Stimulated activated CD8-positive, alpha-beta memory T cell treated with anti-CD3 and anti-CD28 coated beads, Interleukin-15, amount 100 ng/mL, for 48 hours (primary cell): ENCODE measurements at places on chromosomes 12 and 14.

DNA sequence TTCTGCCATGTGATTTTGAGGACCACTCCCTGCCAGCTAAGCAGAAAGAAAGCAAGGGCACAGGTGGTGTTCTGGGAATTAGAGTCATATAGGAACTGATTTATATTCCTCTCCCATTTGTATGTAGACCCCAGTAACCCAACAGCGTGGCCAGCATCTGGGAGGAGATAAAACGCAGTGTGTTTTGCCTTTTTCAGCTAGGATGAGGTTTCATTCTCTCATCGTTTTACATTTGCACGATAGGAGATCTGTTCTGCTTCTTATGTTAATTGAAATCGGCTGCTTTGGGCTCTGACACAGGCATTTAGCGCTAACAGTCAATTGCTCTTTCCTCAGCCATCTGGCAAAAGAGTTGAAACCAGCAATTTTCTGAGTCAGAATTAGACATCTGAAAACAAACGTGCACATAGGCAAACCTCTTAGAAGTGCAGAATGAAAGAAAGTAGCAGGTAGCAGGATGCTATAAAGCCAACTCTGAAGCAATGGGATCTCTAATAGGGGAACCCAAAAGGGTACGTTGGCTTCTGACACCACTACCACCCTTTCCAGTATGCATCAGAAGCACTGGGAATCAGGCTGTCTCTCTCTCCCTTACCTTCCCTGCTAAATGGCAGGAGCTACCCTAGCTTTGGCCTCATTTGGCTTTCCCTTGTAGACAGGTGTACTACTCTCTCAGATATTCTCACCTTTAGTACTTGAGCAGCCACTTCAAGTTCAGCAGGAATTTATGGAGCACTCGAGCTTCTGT lies 219.1 kb downstream of the PHLDA1 start:
- DNase-seq: no peak

- DNase-seq: no peak
Observed at GRCh38 chr14:100140452-100141078, 18.9 kb downstream of the DEGS2 start.

DNA sequence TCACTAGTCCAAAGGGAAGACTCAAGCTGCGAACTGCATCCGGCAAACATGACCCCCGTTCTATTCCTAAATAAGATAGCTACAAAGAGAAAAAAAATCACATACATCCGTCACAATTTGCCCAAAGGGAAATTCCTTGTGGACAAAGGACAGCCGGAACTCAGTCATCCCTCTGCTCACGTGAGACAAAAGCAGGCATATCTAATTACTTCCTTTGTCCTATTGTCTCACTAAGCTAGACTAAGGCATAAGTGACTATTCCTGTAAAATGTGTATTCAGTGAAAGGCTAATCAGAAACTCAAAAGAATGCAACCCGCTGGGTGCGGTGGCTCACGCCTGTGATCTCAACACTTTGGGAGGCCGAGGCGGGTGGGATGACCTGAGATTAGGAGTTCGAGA lies 27.2 kb upstream of the NINJ2 start:
- no peak for DNase-seq

DNA sequence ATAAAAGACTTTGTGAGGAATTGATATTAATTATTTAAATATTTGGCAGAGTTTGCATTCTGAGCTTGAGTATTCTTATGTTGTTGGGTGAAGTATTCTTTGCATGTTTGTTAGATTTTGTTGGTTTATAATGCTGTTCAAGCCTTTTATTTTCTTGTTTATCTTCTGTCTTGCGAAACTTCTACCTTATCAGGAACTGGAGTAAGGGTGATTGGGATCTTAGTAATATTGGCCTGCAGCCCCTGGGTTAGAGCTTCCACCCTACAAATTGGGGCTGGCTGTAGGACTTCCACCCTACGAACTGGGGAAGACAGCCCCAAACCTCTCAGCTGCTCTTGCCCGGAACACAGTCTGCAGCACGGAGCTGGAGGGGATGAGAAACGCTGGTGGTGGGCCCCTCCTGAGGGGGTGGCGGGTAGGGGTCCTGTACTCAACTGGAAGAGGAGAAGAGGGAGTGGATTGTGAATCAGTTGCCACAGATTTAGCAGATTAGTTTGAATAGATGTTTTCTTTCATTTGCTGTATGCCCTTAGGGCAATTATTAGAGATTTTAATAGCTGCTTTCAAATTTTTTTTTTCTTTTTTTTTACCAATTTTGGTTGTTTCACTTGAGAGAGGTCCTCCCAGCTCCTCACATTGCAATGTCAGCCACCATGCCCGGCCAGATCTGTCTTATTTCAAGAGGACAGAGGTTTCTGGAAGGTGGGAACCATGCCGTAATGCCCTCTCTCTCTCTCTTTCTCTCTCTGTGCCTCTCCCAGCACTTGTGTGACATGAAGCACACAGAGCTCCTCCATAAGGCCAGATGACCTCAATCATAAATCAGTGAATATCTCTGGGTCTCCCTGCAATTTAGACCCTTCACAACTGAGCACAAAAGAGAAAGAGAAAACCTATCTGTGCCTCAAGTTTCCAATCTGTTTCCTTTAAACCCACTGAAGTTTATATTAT lies 123.4 kb downstream of the DICER1 start:
- no peak for DNase-seq

- no peak for DNase-seq
Observed at GRCh38 chr14:32345311-32345791, 16.3 kb downstream of the AKAP6 start.

DNA sequence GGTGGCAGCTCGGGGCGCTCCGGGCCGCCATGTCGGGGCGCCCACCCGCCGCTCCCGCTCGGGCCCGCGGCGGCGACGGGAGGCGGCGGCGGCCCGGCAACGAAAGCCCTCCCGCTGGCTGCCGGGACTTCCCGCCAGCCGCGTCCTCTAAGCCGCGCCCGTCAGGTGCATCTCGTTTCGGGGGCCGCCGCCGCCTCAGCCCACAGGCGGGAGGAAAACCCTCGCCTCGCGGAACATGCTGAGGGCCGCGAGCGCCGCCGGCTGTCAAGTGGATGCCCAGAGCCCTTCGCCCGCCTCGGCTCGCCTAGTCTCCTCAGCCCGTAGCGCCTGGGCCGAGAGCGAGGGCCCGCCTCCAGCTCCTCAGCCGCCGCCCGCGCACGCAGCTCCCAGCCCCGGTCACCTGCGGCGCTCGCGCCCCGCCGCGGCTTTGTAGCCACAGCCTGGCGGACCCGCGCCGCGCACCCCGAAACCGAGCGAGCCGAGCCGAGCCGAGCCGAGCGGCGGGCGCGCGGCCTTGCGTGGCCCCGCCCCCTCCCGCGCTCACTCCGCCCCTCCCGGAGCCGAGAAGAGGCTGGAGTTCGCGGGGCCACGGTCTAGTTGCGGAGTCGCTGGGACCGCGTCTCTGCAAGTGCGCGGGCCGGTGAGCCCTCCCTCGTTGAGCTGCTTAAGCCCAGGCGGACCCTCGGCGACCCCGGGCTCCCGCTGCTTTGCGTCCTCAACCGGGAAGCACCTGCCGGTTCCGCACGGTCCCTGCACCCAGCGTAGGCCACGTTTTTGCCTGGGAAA lies at the start of gene EML5:
TSS of gene EML5 (minus strand) at position 481 of the 786 bp plus-strand sequence. CDS start at position 31, 450 bp downstream.
- DNase-seq: peak; percentile 73

- DNase-seq: no peak
Observed at GRCh38 chr12:51071663-51072062, 11.7 kb downstream of the CSRNP2 start.

GRCh38 chr12:120771097-120771496 lies 45.5 kb downstream of the ACADS start:
- no peak for DNase-seq

GRCh38 chr12:75308279-75308678 lies 21.8 kb downstream of the CAPS2 start:
- DNase-seq: no peak

GRCh38 chr12:89073027-89073398 lies 279.3 kb downstream of the DUSP6 start:
- no peak for DNase-seq

DNA sequence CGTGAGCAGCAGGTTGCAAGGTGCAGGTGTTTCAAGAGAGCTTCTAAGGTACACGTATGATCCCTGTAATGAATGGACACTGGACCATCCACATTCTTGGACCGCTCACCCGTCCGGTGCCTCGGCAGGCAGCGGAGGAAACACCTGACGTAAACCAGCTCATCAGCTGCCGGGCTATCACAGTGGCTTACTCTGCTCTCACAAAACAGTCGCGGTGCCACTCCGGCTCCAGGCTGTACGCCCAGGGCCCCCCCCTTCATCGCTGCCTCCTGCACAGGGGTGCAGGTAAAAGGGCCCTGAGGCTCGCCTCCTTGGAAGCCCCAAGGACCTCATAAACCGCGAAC lies 436 bp downstream of the VPS33A start:
- no peak for DNase-seq

DNA sequence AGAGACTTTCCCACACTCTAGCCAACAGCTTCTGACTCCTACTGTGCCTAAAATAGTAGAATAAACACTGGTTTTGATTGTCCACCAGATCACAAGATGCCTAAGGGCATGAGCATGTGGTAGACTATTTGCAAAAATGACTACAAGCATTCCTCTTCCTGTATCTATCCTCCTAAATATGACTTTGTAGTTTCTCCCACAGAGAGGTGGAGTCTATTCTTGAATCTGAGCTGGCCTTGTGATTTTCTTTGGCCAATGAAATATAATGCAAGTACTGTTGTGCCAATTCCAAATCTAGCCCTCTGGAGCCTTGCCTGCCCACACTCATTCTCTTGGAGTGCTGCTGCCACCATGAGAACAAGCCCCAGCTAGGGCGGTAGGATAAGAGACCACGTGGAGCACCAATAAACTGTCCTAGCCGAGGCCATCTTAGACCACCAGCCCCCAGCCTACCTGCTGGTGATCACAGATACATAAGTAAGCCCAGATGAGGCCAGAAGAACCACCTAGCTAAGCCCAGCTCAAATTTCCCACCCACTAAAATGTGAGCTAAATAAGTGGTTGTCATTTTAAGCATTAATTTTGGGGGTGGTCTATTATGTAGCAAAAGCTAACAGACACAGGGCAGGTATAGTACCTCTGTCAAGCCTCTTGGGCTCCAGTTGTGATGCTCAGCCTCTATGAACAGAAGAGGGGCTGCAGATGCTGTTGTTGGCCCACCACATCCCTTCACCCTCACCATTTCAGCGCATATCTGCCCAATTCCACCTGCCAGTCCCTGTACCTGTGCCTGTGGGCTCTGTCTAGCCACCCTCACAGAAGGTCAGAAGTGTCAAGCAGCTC lies 17.9 kb downstream of the ZFP36L1 start:
- DNase-seq: no peak

DNA sequence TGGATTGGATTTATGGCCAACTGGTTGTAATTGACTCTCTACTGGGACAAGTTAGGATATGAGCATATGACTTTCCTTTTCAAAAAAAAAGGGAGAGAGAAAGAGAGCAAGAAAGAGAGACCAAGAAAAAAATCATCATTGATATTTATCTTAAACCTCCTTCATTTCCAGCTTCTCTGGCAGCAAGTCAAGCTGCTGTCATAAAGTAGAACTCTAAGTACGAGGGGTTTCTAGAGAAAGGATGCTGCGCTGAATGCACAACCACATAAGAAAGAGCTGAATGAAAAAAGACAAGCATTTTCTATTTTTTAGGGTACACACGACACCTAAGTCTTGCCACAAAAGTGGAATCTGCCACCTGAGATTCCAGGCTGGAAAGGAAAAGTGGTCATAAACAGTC lies 182.6 kb downstream of the SLC25A21 start:
- DNase-seq: no peak

- no peak for DNase-seq
Observed at GRCh38 chr12:82476511-82476910, 118.2 kb downstream of the METTL25 start.

DNA sequence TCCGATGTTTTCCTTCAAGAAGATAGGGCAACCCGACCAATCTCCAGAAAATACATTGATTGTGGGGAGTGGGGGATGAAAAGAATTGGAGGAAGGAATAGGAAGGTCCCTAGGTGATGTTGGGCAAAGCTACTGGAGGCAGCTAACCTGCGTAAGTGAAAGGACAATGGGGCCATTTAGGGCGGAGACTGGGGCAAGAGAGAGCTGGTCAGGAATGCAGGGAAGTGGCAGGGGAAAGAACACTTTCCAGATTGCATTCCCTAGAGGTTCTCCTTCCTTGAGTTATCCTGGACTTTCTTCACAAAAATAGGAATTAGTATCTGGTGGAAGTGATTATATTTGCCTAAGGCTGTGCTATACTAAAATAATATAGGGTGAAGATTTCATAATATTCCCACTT lies 151.8 kb upstream of the HMGA2 start:
- no peak for DNase-seq

GRCh38 chr12:126869644-126870043 lies 1397.3 kb upstream of the TMEM132C start:
- DNase-seq: no peak

DNA sequence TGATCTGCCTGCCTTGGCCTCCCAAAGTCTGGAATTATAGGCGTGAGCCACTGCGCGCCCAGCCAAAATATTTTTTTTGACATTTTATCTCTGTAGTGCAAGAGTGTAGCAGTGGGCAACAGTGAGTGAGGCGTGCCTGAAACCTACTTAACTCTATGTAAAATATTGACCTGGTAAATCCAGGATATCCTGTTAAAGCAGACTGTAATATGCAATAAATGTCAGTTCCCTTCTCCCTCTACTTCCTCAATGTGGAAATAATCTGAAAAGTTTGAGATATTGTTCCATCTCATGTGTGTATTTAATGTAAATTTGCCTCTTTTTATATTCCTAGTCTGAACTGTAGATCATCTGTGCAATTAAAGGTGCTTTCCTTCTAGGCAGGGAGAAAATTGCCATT lies 9.5 kb upstream of the CDK17 start:
- no peak for DNase-seq

DNA sequence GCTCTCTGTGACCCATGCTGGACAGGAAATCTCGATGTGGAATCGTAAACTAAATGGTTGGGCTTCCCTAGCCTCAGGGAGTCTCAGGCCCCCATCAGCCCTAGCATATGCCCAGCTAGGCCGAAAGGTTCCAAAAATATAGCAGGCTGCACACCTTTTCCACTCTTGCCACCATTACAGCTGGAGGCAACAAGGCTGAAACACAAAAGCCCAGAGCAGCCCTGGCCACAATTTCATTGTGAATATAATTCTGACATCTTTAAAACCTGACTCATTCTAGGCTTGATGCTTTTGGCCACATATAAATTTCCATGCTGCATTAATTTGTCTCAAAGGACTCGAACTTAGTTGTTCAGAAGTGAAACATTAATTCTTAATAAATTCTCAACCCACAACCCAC lies 382.2 kb downstream of the GRIN2B start:
- no peak for DNase-seq

DNA sequence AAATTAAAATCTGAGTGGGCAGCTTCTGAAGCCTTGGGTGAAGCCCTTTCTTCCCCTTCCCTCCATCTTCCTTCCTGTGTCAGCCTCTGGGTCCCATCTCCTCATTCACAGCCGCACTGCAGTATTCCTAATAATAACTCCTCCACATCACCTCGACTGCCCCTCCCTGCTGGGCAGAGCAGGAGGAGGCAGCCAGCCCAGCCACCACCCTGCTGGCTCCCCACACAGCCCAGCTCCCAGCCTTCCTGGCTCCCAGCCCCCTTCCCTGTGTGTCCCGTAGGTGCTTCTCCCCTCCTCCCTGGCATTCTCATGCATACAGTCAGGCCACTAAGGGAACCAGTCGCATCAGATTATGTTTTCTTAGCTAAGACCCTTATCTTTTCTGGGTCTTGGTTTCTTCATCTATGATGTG lies 3.7 kb downstream of the IFFO1 start:
- DNase-seq: no peak

GRCh38 chr14:42563313-42563712 lies 956.6 kb downstream of the LRFN5 start:
- no peak for DNase-seq

- no peak for DNase-seq
Observed at GRCh38 chr12:82757059-82757458, 70.4 kb downstream of the TMTC2 start.

GRCh38 chr12:558580-558979 lies 98.8 kb downstream of the B4GALNT3 start:
- no peak for DNase-seq
